ENCODE measurements at places on chromosomes 2 and 18.
A peak's percentile ranks its signal among the peaks of the same experiment; 100 is the strongest.

DNA sequence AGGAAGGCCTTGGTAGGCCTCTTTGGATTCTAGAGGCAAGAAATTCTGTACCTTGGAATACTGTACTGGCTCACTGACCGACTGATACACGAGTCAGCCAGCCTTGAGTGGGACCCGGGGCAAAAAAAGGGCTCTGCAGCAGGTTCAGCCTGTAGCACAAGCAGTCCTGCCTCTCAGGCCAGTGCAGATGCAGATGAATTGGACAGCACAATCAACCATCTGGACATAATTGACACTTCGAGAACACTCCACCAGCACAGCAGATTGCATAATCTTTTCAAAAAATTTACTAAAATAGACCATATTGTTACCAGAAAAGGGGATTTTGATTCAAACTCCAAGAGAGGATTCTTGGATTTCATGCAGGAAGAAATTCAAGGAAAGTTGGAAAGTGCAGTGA lies 241.6 kb downstream of the RPIA start:
- no peak for DNase-seq

- DNase-seq, result no peak
Observed at GRCh38 chr2:163669506-163669905, 66.3 kb downstream of the FIGN start.

- peak; percentile 34 for DNase-seq
Observed at GRCh38 chr2:174486563-174487107, at the start of gene GPR155. GPR155 (minus strand) TSS chr2:174487029; CDS start chr2:174481956, 5,073 bp downstream.

DNA sequence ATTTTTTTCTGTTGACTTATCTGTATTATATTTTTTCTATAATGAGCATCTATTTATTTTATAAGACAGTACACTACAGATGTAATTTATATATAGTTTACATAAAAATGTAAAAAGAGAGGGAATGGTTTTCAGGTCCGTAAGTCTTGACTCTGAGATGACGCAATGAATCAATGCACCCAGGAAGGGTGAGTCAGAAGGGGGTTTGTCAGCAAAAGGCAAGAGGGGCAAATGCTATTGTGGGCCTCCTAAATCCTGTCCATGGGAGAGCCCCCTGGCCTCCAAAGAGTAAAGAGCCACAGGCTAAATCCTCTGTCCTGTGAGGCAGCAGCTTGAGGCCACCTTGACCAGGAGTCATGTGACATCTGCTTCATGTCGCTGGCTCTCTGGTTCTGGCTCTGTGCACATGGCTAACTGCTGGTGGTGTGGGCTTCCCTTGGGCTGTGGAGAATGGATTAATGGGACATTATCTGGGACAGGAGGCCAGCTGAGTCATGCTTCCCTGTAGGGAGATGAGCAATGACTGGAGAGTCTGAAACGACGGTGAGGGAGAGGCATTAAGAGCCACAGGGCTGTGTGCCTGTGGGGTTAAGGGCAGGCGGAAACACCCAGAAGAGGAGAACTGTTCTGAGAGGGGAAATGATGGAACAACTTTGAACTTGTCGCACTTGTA lies 22.8 kb upstream of the ASB18 start:
- no peak for DNase-seq

- DNase-seq, result no peak
Observed at GRCh38 chr18:6435731-6436130, 21.0 kb upstream of the L3MBTL4 start.

DNA sequence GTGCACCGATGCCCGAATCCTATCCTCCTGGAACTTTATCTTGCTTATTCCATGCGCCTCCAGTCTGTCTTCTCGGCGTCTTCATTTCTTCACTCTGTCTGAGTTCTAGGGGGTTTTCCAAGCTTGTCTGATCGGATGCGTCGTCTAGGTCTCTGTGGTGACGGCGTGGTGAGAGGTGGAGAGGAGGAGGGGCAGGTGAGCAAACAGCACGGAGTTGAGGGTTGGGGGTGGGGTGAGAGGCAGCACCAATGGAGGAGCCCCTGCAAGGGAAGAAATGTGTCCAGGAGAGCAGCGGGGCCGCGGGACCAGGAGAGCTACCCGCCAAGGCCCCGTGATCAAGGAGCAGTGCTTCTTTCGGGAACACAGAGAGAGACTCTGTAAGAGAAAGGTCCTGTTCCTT lies 131.3 kb upstream of the TWIST2 start:
- DNase-seq, result no peak

- DNase-seq, result no peak
Observed at GRCh38 chr2:168300460-168300859, 53.1 kb upstream of the STK39 start.

GRCh38 chr2:79640001-79640400 lies 127.2 kb downstream of the CTNNA2 start:
- DNase-seq, result no peak

DNA sequence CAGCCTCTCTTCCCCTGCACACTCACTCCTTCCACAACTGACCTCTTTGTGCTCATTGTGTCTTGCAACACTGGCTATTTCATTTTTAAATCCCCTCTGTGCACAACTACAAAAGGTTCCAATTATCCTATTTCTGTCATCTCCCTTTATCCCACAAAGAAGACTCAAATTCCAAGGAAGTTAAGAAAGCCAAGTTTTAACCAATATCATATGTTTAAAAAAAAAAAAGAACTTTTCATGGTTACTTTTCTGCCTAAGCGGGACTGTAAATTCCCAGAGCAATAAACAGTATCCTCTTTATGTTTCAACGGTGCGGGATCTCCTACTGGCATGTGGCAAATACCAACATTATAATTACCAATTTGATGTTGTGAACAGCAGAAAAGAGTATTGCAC lies 83.8 kb downstream of the DOCK10 start:
- no peak for DNase-seq

DNA sequence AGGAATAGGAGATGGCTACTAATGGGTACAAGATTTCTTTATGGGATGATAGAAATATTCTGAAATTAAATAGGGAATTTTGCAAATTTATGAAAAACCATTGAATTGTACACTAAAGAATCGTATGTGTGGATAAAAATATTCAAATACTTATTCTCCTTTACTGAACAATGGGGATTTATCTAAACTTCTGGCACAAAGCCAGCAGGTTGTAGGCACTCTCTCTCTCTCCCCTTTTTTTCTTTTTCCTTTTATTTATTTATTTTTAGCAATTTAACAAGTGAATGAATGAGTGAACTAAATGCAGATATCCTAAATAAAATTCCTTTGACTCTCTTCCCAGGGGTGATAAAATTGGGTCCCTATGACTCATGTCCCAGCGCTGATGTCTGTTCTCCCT lies 21.9 kb upstream of the SCYGR2 start:
- no peak for DNase-seq

DNA sequence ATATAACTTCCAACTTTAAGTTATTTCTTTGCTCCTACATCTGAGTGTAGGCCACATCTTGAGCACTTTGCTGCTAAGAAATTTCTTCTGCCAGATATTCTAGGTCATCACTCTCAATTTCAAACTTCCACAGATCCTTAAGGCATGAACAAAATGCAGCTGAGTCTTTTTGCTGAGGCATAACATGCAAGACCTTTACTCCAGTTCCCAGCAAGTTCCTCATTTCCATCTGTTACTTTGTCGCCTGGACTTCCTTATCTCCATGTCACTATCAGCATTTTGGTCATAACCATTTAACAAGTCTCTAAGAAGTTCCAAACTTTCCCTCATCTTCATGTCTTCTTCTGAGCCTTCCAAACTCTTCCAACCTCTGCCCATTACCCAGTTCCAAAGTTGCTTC lies 1077.3 kb upstream of the TMEFF2 start:
- no peak for DNase-seq

DNA sequence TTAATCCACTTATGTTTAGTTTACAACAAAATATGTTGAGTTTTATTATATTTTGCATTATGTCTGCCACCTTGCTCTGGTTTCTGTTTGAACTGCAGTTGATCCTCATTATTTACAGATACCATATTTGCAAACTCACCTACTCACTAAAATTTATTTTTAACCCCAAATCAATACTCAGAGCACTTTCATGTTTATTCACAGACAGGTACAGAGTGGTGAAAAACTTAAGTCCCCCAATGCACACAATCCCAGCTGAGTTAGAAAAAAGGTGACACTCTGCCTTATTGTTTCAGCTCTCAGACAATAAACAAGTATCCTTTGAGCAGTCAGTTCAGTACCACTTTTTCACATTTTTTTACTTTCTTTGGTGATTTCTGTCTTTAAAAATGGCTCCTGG lies 13.7 kb downstream of the GCG start:
- DNase-seq, result no peak

DNA sequence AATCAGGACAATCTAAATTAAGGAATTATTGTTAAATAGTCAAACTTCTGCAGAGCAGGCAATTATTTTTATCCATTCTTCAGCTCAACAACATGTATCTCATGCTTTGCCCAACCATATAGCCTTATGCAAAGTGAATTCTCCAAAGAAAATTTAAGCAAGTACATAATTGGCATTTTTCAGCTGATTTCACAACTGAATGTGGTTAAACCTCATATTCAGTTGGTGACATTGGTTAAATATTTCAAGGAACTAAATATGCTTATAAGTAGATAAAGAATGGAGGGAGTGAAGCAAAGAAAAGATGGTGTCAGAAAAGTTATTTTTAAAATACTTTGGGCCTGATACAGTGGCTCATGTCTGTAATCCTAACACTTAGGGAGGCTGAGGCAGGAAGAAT lies 816.2 kb downstream of the NRXN1 start:
- no peak for DNase-seq

DNA sequence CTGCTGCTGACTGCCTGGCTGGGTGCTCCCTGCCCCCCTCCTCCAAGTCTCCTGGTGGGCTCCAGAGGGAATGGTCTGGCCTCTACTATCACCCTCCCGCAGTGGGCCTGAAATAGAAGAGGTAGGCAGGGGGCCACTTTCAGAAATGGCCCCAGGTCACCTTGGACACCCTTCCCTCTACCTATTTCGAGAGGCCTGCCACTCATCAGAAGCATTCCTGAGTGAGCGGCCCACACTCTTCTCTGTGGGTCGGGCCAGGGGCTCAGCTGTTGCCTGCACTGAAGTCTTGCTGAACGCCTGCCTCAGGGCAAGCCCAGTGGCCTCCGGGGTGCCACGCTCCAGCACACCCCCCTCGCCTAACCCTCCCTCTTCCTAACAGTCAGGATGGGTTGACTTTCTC lies 124.9 kb downstream of the TNS1 start:
- DNase-seq, result no peak
